ENCODE measurements at places on chromosomes 5 and 9.
A peak's percentile ranks its signal among the peaks of the same experiment; 100 is the strongest.

DNA sequence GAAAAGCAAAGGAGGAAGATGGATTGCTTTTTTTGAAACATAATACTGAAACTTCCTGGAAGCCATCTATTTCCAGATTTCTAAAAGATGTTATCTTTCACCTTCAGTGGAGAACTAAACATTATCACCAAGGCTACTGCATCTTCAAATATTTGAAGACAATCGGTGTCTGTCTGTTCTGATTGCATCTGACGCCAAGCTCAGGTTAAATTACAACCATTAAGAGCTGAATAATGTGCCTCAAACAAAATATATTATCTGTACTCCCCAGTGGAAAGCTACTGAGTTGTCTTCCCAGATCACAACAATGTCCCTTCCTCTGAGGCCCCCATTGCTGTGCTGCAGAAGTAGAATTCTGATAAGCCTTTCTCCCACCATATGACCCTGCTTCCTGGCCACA is 342.3 kb downstream of the PLK2 start:
- no peak for DNase-seq

DNA sequence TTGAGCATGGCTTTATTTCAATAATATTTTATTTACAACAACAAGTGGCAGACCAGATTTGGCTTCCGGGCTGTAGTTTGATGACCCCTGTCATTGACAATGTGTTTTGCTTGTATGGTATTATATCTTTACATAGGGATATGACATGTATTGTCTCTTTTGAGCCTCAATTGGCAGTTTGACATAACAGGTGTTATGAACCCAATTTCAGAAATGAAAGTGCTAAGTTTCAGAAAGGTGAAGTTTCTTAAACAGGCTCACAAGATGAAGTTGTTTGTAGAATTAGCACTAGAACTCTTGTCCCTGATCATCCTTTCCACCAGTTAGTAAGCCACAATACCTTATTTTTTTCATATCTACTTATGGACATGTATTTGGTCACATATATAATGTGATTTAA is 303.0 kb upstream of the GRIA1 start:
- DNase-seq: no peak

DNA sequence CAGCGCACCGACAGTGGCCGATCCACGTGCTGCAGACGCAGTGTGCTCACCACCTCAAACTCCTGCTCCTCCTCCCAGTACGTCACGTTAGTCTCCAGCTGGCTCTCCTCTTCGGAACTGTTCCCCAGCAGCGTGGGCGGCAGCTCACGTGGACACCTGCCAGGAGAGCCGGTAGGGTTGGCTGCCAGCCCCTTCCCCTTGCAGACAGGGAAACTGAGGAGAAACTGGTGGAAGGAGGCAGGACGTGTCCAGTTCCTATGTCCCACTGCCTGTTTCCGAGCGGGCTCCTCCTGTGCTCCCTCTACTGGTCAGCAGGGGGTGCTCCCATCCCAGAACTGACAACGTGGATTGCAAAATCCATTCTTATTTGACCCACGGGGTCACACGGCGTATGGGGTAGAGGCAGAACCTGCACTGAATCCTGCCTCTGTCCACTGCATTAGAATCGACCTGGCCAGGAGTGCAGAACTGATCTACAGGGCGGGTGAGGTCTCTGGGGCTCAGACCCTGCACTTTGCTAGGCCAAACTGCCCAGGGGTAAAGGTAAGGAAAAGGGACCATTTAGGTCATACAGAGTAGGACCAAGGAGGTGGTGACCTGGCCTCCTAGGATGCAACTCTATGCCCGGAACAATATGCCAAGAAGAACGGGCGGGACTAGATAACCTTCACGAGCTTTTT is 25.7 kb downstream of the PDGFRB start:
- DNase-seq: no peak

DNA sequence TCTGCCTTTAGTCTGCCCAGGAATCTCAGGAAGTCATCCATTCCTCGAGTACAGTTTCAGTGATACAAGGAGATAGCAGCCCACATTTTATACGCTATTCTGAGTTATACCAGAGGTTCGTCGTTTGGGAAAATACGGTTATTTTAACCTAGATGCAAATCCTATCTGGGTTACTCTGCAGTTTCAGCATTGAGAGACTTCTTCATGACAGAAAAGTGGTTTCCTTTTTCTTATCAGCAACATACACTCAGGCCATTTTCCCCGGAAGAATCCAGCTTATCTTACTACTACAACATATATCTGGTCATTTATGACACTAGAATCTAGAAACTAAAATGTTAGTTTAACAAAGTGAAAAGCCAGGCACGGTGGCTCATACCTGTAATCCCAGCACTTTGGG is 83.4 kb upstream of the IQGAP2 start:
- DNase-seq: no peak

GRCh38 chr9:137021568-137021978 is 6.5 kb downstream of the ABCA2 start:
- DNase-seq: no peak

DNA sequence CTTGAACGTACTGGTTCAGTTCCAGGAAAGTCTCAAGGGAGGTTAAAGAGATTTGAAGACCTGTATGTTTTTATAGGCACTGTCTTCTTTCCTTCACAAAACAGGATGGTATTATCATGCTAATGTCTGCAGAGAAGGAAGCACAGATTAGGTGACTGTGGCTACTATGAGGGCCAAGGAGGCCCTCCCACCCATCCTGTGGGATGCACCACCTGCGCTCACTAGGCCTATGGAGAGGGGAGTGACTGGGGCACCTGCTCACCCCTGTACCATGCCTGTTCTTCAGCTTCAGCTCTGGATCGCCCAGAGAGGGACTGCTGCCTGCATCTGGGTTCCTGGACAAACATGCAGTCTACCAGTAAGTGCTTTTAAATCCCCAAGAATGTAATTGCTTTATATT is 469.4 kb downstream of the CCDC171 start:
- no peak for DNase-seq

GRCh38 chr9:69937360-69937759 is 106.3 kb upstream of the MAMDC2 start:
- DNase-seq: no peak

GRCh38 chr5:61281686-61282085 is 50.4 kb upstream of the ZSWIM6 start:
- DNase-seq: no peak

DNA sequence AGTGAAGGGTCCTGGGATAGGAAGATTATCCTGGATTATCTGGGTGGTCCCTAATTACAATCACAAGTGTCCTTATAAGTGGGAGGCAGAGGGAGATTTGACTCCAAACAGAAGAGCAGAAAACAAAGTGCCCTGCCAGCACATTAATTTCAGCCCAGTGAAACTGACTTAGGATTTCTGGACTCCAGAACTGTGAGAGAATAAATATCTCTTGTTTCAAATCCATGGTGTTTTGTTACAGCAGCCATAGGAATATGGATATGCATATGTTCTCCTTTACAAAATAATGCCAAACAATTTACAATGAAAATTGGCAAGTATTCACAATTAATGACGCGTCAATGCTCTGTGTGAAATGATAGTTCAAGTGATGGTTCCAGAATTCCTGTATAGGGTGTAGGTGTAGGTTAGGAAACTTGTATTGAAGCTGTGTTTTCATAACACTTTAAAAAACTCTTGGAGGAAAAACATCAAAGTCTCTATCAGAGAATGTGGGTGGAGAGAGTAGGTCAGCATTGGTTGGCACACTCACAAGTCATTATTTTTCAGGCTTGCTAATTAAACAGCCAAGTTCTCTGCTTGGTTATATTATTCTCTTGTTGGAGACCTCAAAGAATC is 19.9 kb upstream of the PLPP1 start:
- DNase-seq: no peak

DNA sequence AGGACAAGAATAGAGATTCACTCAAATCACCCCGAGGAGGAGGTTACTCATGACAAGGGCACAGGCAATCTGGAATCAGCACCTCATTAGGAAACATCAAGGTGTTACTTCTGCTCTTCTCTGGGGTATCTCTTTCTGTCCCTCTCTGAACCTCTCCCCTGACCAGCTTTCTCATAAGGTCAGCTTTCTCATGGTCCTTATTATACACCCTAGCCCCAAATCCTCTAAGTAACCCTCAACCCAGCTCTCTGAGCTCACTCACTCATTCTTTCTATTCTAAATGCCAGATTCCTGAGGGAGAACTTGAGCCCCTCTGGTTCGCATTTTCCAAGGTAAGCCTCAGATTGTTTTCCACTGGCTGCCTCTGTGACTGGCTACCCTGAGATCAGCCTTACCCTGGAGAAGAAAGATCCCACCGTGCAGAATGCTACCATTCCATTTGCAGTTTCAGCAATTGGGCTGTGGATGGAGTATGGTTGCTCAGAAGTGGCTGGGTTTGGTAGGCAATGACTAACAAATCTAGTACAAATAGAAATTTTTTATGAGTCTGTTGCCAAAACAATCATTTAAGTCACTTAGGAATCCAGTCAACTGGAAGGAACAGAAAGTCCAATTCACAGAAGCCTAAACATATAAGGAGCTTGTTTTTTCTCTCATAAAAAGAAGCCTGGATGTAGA is 9.0 kb upstream of the TIMD4 start:
- DNase-seq: no peak

GRCh38 chr5:53874409-53874808 is 314.0 kb downstream of the NDUFS4 start:
- no peak for DNase-seq

GRCh38 chr9:38160613-38161215 is 91.7 kb upstream of the SHB start:
- peak; percentile 30 for DNase-seq

DNA sequence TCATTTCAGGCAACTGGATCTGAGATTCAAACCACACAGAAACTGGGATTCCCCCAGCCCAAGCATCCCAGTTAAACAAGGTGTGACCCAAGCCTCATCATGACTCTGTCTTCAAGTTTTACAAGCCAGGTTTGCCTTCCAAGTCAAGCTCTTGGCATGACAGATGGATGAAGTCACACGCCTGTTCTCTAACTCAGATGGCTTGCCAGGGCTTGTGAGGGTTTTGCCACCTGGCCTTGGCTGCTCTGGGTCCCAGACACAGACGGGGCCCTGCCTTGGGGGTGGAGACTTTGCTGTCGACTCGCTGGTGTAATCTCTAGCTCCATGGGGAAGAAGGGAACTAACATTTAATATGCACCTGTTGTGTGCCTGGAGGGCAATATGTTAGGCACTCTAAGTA is 95.8 kb upstream of the RARS1 start:
- DNase-seq: no peak

DNA sequence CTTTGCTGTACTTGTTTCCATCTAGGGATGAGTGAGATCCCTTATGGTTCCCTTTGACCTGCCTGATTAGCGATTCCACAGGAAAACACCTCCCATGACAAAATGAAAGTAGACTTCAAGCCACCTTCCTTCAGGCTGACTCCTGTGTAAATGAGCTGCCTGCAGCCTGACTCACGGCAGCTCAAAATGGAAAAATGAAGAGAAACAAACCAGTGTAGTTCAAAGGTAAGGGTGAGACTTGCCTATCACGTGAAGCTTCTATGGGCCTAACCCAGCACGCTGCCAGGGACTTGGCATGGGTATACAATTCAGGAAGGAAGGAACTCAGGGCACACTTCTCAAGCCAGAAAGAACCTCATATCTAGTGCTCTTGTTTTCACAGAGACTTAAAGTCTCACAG is 110.1 kb upstream of the LRRTM2 start:
- no peak for DNase-seq

GRCh38 chr9:76425677-76426453 is 31.6 kb upstream of the RFK start:
- DNase-seq: no peak

- DNase-seq: no peak
Observed at GRCh38 chr5:11396917-11397316, 507.3 kb downstream of the CTNND2 start.

DNA sequence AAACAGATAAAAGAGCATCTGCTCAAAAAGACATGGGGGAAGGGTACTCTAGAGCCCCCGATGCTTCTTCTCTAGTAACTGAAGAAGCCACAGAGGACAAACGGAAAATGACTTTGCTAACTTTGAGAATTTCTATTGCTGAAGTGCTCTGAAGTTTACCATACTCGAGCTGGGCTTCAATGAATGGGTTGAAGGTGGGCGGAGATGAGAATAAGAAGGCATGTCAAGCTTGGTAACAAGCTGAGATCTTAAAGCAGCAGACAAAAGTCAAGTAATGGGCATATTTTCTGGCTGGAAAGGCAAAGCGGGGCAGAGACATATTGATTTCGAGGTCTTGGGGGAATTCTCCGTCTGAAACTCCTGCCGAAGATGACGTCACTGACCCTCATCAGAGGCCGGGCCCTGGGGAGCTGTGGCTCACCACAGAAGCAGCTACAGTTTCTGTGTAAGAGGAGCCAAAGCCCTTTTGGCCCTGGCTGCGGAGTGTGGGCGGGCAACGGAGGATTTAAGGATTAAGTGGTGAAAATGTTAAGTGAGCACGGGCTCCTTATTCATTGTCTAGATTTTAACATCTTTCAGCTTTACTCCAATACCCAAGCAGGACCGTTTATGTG is 115.8 kb upstream of the SLIT3 start:
- no peak for DNase-seq

DNA sequence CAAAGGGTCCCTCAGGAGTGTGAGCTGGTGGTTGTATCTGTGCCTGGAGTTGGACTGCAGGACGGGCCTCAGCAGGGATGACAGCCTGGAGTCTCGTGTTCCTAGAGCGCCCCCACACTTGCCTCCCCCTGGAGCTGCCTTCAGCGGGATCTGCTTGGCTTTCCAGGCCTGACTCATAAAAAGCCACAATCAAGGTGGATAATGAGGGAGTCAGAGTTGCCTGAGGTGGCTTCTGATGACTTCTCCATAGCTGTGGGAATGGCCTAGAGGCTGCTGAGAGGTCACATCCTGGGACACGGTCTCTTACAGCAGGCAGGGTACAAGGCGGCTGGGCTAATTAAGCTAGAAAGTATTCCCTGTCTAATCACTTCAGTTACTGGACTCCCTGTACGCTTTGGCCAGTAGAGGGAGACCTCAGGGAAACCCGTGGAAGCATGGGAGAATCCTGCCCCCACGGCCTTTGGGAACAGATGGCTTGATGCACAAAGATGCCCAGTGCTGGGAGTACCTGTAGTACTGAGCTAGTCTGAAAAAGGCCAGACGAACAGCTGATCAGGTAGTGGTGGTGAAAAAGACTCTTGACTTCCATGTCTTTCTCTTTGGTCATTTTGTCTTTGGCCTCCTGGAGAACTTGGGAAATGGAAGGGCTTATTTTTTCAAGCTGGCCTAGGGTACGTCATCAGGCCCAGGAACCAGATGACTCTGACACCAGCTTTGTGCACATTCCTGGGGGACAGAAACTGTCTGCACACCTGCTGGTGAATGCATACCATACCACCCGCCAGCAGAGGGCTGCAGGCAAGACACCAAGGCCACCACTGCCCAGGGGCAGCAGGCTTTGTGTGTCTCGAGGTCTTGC is 16.1 kb upstream of the FRRS1L start:
- no peak for DNase-seq

GRCh38 chr9:81782313-81782995 is 93.1 kb upstream of the TLE1 start:
- DNase-seq: no peak

- no peak for DNase-seq
Observed at GRCh38 chr9:93650448-93650847, 74.1 kb downstream of the PHF2 start.

- DNase-seq: no peak
Observed at GRCh38 chr5:122462486-122462885, 150.4 kb downstream of the SNCAIP start.
